Thymus (tissue), 14 donors: ENCODE measurements at places on chromosomes 5 and 9.

DNA sequence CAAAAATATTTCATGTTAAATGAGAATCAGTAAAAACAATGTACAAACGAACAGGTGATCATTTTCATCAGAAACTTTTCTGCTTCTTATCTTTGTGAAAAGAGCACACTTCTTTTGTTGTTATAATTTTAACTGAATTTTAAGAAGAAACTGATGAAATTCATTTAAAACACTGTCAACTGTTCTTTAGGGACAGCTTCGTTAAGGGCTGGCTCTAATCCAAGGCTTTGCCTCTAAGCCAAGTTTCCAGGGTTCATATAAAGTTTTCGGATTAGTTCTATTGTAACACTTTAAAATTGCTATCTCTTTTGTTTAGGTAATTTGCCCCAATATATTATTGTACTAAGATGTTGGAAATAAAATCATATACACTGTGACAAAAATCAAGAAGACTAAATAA is 559.2 kb downstream of the TUSC1 start:
- DNase-seq, result no peak

DNA sequence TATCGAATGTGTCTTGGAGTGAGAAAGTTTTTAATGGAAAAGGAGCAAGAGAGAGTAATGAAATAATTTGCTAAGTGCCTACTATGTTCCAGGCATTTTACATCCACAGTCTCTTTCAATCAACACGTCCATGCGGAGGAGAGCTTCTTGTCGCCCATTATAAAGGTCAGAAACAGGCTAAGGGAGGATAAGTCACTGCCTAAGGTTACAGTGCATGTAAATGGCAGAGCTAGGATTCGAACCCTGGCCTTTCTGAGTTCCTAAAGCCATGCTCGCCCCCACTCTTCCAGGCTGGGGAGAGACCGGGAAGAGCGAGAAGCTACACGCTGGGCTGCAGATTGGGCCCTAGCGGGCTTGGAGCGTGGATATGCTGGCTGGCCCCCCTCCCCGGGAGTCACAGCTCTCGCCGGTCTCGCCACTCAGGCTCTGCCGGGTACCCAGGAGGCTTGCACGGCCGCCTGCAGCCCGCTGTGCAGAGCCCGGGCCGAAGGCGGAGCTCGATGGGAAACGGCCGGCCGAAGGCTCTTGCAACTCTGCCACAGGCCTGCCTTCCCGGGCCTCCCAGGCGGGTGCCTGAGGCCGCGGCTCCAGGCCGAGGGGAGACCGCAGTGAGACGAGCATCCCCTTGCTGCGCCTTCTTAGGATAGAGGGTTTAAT is 775 bp upstream of the LHX2 start:
- no peak for DNase-seq

DNA sequence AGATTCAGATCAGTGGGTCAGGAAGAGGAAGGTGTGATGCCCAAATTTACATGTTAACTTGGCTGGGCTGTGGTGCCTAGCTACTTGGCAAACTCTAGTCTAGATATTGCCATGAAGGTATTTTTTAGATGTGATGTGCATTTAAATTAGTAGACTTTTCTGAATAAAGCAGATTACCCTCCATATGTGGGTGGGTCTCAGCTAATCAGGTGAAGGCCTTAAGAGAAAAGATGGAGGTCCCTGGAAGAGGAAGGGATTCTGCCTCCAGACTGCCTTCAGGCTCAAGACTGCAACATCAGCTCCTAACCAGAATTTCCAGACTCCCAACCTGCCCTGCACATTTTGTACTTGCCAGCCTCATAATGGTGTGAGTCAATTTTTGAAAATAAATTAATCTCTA is 115.8 kb downstream of the CEMIP2 start:
- no peak for DNase-seq

- DNase-seq, result no peak
These were observed 81.3 kb downstream of the ADAMTSL1 start for GRCh38 chr9:18555105-18555883.

- DNase-seq, result no peak
These were observed 100.8 kb downstream of the GADD45G start for GRCh38 chr9:89705651-89706050.

- DNase-seq, result no peak
These were observed 32.9 kb downstream of the FAM163B start for GRCh38 chr9:133576031-133576874.

GRCh38 chr5:74241751-74242140 is 398.8 kb downstream of the ENC1 start:
- no peak for DNase-seq

DNA sequence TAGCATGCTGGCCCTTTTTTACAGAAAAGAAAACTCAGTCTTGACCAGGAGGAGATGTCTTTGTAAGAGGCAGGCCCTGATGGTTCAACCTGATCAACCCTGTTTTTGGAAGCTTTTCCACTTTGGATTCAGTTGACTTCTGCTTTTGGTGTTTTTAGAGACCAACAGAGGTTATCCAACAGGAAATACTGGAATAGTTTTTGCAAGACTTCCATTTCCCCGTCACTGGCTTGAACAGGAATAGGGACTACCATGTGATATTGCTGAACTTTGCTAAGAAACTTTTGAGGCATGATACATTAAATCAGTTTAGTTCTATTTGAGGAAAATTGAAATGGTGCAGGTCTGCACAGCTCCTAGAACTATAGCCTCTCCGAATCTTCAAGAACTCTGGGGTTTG is 17.1 kb upstream of the DAB2 start:
- DNase-seq, result no peak

DNA sequence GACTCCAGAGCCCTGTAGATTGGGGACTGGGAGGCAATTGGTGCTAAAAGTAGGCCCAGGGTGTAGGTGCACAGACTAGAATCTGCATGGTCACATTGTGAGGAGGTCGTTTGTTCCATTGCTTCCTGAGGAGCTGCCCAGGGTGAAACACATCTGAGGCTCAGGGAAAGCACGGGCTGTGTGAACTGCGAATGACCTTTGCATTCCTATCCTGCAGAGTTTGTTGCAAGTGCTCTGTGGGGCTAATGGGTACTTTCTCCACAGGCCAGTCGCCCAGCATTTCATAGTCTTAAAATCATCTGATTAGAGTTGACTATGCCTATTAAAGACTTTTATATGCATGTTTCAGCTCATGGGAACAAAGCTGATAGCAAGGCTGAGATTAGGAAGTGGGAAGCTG is 14.4 kb upstream of the SLC46A2 start:
- no peak for DNase-seq

DNA sequence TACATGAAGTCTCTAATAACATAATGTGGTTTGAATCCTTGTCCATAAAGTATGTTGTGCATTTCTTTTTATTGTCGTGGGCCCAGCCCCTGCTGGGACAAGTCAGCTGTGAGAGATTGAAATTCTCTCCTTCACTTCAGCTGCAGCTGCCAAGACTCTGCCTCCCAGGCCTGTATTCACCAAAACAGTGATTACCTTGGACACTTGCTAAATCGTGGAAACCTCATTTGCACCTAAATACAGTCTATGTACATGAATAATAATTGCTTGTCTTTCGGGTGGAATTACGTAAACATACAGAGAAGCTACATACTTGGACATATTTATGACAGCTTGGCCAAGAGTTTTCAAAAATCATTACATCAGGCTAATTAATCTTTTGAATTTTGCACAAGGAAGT is 898.5 kb upstream of the SEMA6A start:
- no peak for DNase-seq

GRCh38 chr9:106179191-106179590 is 484.9 kb downstream of the TMEM38B start:
- no peak for DNase-seq

- no peak for DNase-seq
These were observed 545 bp upstream of the CTSV start for GRCh38 chr9:97039514-97039860.

DNA sequence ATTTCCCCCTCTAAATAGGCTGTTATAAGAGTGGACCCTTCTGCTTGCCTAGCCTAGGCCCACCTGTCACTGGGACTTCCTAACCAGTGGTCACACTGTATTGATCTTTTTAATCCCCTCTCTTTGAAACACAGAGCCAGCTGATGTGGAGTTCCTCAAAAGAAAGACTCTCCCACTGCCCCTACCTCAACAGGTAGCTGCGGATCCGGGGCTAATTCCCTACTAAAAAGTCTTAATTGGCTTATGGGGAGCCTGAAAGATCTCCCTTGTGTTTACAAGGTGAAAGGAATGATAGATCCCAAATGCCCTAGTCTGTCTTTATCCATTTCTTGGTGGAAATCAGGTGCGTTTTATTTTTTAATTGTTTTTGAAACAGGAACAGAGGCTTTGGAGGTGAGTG is 2.0 kb downstream of the NEUROG1 start:
- no peak for DNase-seq

DNA sequence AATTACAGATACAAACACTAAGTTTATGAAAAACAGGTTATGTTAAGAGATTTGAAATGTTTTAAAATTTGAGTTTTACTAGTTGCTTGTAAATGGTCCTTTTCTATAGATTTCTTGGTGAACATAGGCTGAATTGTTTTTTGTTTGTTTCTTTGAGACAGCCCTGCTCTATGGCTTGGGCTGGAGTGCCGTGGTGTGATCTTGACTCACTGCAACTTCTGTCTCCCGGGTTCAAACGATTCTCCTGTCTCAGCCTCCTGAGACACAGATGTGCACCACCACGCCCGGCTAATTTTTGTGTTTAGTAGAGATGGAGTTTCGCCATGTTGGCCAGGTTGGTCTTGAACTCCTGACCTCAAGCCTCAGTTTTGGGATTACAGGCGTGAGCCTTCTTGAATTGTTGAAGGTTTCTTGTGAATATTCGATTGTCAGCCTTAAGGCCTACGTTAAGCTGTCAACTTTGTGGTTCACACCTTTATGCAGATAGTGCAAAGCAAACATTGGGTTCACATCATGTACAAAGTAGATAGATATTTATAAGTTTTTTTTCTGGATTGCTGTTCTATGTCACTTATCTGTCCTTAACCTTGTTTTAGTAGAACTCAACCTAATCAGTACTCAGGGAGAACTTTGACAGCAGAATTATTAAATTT is 26.2 kb downstream of the UHRF2 start:
- no peak for DNase-seq

GRCh38 chr5:161306351-161306995 is 240.1 kb downstream of the GABRB2 start:
- no peak for DNase-seq

DNA sequence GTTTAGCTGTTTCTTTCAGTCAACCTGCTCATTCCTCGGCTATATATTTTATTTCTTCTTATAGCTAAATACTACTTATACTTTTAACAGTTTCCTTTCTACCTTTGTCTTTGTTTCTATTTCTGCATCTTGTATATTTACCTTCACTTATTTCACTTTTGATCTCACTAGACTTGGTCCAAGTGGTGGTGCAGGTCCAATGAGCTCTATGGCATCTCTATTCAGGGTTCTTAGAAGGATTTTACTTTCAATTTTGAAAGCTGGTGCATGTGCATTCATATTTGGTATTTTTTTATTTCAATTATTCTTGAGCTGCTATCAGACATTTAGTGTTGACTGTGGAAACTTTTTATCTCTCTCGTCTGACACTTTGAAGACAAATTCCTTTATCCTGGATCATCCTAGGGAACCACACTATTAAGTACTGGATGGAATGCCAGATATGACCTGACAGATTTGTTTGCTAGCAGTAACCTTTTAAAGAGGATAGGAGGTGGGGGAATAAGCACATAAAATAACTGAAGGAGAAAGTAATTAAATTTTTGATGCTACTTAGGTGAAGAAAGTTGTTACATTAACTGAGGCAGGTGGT is 123.1 kb upstream of the PJA2 start:
- DNase-seq, result no peak

DNA sequence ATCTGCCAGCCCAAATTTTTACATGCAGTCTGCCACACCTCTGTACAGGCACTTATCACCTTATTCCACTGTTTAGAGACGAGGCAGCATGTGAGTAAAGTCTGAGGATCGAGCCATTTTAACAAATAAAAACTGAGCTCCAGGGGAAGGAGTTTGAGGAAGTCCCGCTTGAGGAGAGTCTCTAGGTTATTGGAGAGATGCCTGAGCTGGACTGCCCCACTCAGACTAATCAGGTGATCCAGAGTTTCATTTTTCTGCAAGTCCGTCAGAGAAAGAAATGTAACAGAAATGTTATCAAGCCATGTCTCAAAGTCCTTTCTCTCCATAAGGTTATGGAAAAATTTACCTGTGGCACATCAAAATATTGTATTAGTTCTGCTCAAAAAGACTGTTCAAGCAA is 5.3 kb downstream of the FBXW2 start:
- DNase-seq, result no peak

DNA sequence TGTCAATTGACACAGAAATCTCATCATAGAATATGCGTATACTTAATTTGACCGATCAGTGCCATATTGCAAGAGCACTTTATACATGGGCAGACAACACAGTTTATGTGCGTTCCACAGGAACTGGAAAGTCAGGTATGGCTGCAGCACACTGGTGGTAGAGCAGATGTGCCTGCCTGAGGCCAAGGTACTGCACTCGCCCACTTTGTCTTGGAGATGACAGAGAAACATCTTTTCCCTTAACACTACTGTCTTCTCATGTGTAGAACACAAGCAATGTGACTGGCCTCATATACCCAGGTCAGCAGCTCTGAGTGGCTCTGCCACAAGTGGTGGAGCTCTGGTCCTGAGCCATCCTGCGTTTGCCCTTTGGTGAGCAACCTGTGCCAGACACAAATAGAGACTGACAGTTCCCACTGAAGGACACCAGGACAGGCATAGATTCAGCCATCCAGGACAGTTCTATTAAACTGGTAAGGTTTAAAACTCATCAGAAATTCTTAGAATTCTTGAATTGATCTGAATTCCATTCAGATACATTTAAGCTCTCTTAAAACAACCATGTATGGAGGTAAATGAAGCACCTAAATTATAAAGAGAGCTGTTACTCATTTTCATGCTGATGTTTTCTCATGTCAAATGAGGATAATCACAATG is 21.0 kb upstream of the PPP2CA start:
- DNase-seq, result no peak

DNA sequence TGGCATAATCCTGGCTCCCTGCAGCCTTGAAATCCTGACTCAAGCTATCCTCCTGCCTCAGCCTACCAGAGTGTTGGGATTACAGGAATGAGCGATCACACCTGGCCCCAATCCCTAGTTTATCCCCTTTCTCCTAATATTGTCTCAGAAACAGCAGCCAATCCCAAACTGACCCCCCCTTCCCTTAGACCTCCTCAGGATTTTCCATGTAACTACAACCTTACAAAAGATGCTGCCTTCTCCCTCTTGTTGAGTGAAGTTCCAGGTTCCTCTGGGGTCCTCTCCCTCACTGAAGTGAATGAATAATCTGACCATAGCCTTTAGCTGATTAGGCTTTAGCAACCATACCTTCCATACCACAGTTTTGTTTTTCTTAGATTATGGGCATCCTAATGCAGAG is 25.9 kb upstream of the MSANTD3 start:
- no peak for DNase-seq

- no peak for DNase-seq
These were observed 448.5 kb upstream of the GRAMD2B start for GRCh38 chr5:125974679-125975078.

GRCh38 chr9:84169240-84169639 is 171.3 kb downstream of the SLC28A3 start:
- DNase-seq, result no peak

GRCh38 chr9:101586651-101587050 is 8.1 kb downstream of the PPP3R2 start:
- DNase-seq, result no peak
